Subcutaneous preadipocyte (primary cell): ENCODE measurements at places on chromosomes 12 and 14. TPM values are rescaled to one million over a fixed set of nuclear protein-coding genes. Genes with fewer than 3 reads are reported as not detected.

TMEM229B gene
- total RNA-seq, result 0.20 and 0.37 TPM in 2 replicates

SYCP3 gene
- 0.39 TPM in 1 of 2 replicates, not detected in the other for total RNA-seq

TMTC1 gene
- total RNA-seq, result 71.7 and 96.2 TPM in 2 replicates

CIDEB gene
- total RNA-seq, result 1.2 and 2.2 TPM in 2 replicates

EPYC gene
- total RNA-seq, result not detected in 2 replicates

GYS2 gene
- total RNA-seq, result not detected in 2 replicates

TSHR gene
- total RNA-seq, result not detected in 2 replicates

AQP2 gene
- not detected in 2 replicates for total RNA-seq

PTPN21 gene
- total RNA-seq, result 4.8 and 7.8 TPM in 2 replicates

ENDOU gene
- 0.37 and 1.6 TPM in 2 replicates for total RNA-seq

BAG5 gene
- total RNA-seq, result 21.7 and 29.7 TPM in 2 replicates

JAG2 gene
- total RNA-seq, result 0.37 and 0.59 TPM in 2 replicates

KRT75 gene
- total RNA-seq, result not detected in 2 replicates

INSM2 gene
- total RNA-seq, result not detected in 2 replicates

LMNTD1 gene
- total RNA-seq, result 1.4 TPM in 1 of 2 replicates, not detected in the other

PTHLH gene
- 0.73 and 1.6 TPM in 2 replicates for total RNA-seq

WNT1 gene
- total RNA-seq, result not detected in 2 replicates

MYRFL gene
- not detected in 2 replicates for total RNA-seq

C14orf119 gene
- 46.9 and 51.8 TPM in 2 replicates for total RNA-seq

GRIN2B gene
- total RNA-seq, result not detected in 2 replicates

PTCSC3 gene
- not detected in 2 replicates for total RNA-seq
